ENCODE measurements at places on chromosomes 6 and 20.

- no peak for DNase-seq
These were observed 112.8 kb upstream of the INSM1 start for GRCh38 chr20:20255099-20255498.

GRCh38 chr6:79048611-79049010 is 29.4 kb downstream of the PHIP start:
- no peak for DNase-seq

GRCh38 chr6:160128125-160128683 is 6.6 kb downstream of the SLC22A1 start:
- no peak for DNase-seq

- DNase-seq: no peak
These were observed 59.6 kb upstream of the QKI start for GRCh38 chr6:163354761-163355425.

DNA sequence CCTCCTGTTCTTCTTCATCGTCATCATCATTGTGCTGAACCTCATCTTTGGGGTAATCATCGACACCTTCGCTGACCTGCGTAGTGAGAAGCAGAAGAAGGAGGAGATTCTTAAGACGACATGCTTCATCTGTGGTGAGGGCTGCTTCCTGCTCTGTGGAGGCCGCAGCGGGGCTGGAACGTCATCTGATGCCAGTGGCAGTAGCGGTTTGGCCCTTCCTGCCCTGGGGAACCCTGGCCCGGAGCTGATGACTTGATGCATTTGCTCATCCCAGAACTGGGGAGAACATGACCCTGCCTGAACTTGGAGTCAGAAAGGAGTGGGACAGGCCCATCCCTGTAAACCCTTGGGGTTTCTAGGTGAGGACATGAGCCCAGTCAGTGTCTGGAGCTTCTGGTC is 18.7 kb downstream of the UQCC2 start:
- no peak for DNase-seq

GRCh38 chr6:31739639-31740396 is at the start of gene MSH5:
TSS of gene MSH5 (plus strand) at chr6:31740005. CDS start at chr6:31740467, 462 bp downstream.
- peak; percentile 98 for DNase-seq

DNA sequence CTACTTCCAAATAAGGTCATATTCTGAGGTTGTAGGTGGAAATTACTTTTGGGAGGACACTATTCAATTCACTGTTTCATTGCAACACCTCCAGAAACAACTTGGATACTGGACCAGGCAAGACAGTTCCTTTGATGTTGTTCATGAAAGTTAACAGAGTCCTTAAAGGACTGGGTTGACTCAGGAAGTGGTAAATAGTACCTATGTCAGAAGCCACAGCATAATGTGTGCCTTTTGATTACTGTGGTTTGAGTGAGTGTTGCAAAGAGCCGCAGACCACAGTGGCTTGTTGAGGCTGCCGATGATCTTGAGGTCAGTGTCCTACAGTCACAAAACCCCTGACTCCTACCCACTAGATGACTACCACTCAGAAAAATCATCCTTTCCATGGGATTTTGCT is 10.9 kb downstream of the IL20RA start:
- DNase-seq: no peak

- DNase-seq: no peak
These were observed 255.9 kb downstream of the LAMA2 start for GRCh38 chr6:129138739-129139405.

DNA sequence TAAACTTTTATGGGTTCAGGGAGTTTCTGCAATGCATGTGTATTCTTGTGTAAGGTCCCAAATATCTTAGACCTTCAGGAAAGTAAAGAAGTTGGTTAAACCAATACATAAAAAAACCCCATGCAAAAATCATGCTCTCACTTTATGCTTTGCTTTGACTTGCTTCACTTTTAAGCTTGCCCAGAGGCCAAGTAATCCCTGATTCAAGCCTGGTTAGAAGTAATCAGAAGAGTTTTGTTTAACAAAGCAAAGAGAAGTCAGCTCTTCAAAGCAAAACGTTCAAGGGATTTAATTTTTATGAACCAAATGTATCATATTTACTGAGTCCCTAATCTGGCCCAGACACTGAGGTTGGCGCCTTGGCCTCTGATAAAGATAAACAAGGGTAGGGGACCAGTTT is 26.7 kb upstream of the FNDC1 start:
- no peak for DNase-seq

DNA sequence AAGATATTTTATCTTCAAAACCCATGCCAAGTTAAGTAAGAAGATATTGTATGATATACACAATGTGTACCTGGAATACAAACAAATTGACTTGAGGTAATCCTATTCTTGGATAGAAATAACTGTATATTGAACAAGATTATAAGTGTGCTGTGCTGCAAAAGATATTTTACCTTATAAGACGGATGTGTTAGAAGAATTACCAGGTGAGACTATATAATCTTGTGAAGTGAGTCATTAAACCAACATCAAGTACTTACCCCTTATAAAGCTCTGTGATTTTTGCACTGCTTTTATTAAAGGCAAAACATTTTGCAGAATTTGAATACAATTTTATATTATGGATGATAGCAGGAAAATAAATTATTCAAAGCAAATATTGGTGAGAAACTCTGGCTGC is 570.0 kb downstream of the MMUT start:
- no peak for DNase-seq
